ENCODE measurements at places on chromosomes 2 and 18. TPM values are rescaled to one million over a fixed set of nuclear protein-coding genes. Genes with fewer than 3 reads are reported as not detected.

- no peak for DNase-seq
Observed at GRCh38 chr18:51660188-51660715, 462.8 kb upstream of the MEX3C start.

DNA sequence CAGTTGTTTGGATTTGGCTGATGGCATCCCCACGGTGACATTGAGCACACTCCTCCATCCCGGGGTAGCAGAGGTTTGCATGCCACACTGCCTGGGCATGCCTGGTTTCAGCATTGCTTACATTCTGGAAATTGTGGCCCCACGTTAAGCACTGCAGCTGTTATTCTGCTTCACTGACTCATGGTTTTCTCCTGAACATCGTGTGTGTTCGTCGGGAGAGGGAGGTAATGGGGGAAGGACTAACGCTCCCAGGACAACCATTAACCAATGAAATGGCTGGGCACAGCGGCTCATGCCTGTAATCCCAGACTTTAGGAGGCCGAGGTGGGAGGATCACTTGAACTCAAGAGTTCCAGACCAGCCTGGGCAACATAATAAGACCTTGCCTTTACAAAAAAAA, 28.2 kb upstream of the YWHAQ start:
- no peak for DNase-seq

DNA sequence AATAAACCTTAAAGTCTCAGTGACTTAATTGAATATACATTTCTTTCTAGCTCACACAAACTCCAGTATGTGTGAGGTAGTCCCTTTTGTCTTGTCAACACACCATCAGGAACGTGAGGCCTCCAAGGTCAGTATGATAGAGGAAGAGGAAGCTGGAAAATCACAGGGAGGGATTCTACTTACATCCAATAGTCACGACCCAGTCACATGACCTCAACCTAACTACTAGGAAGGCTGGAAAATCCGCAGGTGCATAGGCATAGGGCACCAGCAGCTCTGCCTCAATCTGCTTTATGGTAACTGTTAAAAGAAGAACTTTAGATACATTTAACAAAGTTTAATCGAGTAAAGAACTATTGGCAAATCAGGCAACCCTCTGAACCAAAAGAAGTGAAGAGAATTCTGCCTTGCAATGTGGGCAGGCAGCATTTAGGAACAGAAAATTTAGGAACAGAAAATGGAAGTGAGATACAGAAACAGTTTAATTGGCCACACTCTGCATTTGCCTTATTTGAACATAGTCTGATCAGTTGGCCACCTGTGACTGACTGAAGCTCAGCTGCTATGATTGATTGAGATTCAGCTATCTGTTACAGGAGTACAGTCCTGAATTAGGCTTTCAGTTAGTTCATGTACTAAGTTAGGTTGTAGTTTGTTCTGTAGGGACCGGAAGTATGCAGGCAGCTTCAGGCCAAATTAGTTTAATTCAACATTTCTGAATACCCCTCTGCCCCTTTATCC, 165.0 kb upstream of the PARD3B start:
- no peak for DNase-seq

- DNase-seq: no peak
Observed at GRCh38 chr2:177929662-177930522, 142.7 kb downstream of the PDE11A start.

GRCh38 chr2:239951129-239951734, 73.9 kb downstream of the NDUFA10 start:
- no peak for DNase-seq

DNA sequence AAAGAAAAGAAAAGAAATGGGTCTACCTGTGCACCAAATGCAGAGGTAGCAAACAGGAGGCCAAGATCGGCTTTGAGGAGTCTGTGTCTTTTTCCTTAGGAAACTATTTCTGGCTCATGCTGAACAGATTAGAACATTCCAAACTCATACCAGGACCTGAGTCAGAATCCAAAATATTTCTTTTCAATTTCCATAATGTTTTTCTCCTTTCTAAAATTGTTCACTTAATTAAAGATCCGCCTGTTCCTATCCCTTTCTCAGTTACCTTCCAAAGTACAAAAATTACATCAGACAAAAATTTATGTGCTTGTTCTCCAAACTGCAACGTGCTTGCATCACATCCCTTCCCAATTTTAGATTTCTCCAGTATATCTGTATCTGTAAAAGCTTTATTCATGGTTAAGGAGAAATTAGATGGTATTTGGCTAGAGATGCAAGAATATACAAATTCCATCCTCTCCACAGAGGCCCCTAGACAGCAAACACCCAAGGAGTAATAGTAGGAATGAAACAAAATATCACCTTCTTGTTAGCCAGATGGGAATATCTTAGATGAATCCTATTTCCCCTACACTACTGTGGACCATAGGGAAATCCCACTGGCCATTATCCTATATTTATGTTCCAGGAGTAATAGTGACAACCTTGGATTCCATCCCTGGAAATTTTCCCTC, 130.6 kb downstream of the LNPK start:
- DNase-seq: no peak

The EDAR gene
- polyA plus RNA-seq: 2.5 TPM

The ZNF804A gene
- 0.74 TPM for polyA plus RNA-seq
